ENCODE measurements at places on chromosomes 13 and 19.

DNA sequence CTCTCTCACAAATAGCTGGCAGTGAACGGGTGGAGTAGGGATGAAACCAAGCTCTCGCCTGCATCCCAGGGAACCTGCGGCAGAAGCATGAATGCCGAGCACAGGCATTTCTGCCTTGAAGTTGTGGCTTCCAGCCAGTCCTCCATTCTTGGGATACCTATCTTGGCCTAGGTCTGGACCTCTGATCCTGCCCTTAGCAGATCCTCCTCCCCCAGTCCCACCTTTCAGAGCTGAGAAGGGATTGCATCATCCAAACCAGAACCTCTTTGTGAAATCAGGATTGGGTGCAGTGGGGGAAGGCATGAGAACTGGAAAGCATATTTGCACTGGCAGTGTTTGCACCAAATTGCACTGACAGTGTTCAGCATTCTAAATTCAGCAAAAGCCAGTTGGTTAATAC, 5.8 kb downstream of the ZNF780A start:
- peak; percentile 82 for DNase-seq

GRCh38 chr13:20331949-20332348, 99.8 kb upstream of the GJB6 start:
- no peak for DNase-seq

DNA sequence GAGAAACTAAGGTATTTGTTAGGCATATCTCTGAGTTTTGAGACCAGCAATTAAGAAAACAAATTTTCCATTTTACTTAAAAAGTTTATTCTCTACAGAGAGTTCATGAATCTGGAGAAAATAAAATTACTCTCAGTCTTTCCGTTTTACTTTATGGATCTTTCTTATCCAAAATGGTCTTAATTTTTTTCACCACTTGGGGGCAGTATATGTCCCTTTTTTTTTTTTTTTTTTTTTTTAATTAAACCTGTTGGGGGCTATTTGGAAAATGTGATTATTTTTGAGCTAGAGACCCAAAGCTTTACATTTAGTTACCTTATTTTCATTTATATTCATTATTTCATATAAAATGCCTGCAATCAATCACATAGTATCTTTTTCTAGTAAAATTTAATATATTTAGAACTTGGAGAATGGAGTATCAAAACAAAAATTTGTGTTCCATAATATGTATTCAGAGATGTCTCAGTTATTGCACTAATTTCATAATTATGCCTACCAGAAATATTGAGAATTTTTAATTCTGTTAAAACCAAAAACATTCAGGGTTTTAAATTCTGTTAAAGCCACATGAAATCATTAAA, 27.1 kb downstream of the PIBF1 start:
- no peak for DNase-seq

DNA sequence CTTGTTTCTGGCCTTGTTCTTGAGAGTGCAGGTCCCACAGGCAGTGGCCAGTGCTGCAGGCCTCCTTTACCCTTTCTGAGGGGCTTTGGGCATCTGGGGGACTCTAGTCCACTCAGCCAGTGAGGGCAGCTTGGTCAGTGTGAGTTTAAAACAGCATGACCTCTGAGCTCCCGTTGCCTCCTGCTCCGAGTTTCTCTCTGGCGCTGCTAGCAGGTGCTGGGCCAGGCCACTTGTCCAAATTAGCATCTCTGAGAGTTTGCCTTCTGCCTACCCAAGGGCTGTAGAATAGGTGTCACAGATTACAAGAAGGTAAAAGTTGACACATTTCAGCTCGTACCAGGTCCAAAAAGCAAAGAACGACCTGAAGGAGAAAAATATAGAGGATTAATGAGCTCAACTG, 105.9 kb downstream of the SIPA1L3 start:
- no peak for DNase-seq

GRCh38 chr13:89610331-89610730, 1737.2 kb upstream of the MIR17HG start:
- DNase-seq: no peak

GRCh38 chr13:35617420-35617819, 140.9 kb upstream of the MAB21L1 start:
- no peak for DNase-seq

DNA sequence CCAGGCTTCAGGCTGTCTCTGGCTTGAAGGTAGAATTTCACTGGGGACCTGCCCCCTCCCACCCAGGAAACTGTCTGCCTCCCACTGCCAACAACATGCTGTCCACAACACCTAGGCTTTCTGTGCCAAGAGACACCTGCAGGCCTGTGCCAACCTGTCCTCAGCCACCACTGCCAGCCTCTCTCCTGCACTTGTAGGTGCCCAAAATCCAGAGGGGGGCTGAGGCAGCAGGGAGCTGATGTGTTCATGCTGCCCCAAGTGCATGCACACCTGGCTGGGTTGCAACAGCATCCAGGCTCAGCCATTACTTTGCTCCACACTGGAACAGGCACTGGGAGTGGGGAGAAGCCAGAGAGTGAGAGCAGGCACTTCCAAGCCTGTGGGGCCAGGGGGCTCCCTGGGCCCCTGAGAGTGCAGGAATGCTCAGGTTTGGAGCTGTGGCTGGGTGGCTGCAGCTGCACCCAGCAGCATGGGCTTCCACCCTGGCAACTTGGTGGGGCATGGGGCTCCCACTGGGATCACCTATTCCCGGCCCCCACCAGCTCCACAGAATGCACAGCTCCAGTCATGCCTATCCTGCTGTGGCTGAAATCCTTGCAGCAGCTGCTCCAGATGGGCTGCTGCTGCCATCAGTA, 218.1 kb upstream of the OBI1 start:
- no peak for DNase-seq

DNA sequence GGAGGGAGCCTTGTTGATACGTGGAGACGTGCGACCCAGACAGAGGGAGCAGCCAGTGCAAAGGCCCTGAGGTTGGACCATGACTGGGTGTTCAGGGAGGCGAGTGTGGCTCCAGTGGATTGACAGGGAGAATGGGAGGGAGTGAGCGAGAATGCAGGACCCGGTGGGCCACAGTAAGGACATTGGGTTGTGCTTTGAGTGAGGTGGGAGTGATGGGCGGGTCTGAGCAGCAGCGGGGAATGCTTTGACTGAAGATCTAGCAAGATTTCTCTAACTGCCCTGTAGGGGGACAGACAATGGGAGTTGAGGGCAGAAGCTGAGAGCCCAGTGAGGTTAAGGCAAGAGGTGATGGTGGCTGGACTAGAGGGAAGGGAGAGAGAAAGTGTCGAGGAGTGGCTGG, 7.7 kb upstream of the NANOS2 start:
- peak; percentile 80 for DNase-seq

- no peak for DNase-seq
These were observed 2858.7 kb downstream of the PCDH9 start for GRCh38 chr13:64371461-64371860.

DNA sequence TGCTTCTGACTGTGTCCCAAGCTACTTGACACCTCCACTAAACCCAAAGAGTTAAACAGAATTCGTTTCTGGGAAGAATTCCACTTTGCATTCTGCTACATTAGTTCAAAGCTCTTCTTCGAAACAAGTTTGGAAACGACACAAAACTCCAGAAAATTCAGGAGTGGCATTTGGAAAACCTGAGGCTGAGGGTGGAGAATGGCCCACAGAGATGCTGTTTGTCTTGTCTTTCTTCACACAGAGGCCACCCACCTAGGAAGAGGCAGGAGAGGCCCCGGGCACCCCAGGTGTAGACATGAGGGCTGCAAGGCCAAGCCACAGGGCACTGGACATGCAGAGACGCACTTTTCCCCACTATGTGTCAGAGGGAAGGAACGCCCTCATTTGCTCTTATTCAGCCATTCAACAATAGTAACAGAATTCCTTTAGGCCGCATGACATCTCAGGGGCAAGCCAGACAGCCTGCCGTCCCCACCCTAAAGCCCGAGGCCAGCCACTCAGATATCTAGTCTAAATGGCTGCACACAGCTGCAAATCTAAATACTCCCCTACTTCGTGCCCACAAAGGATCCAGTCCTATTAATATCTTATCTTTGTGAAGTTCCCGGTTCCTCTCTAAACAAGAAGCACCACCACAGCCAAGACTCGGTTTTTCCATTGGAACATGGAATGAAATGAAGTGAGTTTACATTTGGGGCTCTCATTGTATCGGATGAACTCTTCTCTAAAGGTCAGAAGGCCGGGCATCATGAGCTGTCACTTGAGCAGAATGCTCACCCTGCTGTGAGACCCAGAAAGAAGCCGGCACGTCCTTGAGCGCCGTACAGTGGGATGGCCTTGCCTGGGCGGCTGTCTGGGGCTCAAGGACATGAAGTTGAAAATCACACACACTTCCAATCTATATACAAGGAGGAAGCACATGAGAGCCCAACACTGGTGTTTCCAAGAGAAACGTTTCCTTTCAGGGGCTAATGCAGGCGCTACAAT, 19.8 kb downstream of the COL4A1 start:
- DNase-seq: no peak

GRCh38 chr13:52701728-52702465, 37.7 kb downstream of the CNMD start:
- DNase-seq: no peak

- DNase-seq: peak; percentile 51
These were observed at the start of gene ATP4B for GRCh38 chr13:113657851-113658741. ATP4B (minus strand) TSS chr13:113658198; CDS start chr13:113658144, 54 bp downstream.

GRCh38 chr13:24012648-24013047, 115.3 kb upstream of the C1QTNF9B start:
- DNase-seq: no peak

GRCh38 chr13:100818711-100819110, 144.1 kb upstream of the TMTC4 start:
- no peak for DNase-seq

- no peak for DNase-seq
These were observed 60.8 kb downstream of the CEBPG start for GRCh38 chr19:33434069-33434885.

DNA sequence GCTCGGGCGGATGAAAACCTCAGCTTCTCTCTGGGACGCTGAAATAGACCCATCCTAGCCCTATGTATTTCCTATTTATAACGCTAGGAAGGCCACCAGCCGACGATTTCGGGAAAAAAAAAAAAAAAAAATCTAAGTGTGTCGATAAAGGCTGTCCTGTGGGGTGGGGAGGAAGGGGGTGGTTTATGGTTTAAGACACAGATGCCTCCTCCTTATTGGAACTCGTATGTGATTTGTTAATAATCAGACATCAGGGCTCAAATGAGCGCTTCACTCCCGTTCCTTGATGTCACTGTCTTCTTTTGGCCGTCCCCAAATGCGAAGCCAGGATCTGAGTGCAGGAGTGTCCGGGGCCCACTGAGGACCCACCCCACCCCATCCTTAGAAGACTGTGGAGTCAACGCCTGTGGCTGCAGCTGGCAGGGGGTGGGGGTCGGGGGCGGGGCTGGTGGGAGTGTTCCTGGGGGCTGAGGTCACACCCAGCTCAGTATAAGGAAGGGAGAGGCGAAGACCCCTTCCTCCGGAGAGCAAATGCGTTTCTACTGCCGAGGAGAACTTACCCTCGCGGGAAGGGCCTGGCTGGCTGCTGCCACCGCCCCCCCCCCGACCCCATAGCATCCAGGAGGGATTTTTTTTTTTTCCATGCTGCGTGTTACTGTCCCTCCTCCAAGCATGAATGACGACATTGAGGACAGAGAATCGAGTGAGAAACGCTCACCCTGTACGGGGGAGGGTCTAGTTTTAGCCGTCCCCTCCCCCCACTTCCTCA, 971 bp downstream of the ATCAY start:
- no peak for DNase-seq

- no peak for DNase-seq
These were observed 8.8 kb upstream of the METTL21C start for GRCh38 chr13:102703726-102704035.

Measured in islet precursor cell (in vitro differentiated cells).